Activated T-helper 1 cell treated with anti-CD3 and anti-CD28 coated beads, Interleukin-2, amount 50 U/mL, for 16 hours (primary cell): ENCODE measurements at places on chromosomes 2 and 18.

- no peak for DNase-seq
Observed at GRCh38 chr2:77391119-77391518, 131.1 kb downstream of the LRRTM4 start.

- no peak for DNase-seq
Observed at GRCh38 chr2:188833331-188833730, 140.8 kb upstream of the COL3A1 start.

DNA sequence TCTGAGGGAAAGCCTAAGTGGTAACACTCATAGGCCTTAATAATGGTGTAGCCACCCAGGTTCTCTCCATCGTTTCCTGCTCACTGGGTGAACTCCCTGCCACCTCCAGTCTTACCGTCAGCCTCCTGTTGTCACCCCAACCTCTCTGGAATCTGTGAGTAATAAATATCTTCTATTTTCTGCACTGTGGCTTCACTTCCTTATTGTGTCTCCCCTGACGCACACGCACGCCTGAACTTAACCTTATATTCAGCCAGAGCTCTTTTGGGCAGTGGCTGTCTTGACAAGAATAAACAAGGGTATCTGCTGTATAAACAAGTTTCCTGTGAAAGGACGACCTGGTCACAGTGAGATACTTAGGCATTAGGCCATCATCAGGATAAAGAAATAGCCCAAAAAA, 467.2 kb downstream of the SPAG16 start:
- DNase-seq, result no peak

DNA sequence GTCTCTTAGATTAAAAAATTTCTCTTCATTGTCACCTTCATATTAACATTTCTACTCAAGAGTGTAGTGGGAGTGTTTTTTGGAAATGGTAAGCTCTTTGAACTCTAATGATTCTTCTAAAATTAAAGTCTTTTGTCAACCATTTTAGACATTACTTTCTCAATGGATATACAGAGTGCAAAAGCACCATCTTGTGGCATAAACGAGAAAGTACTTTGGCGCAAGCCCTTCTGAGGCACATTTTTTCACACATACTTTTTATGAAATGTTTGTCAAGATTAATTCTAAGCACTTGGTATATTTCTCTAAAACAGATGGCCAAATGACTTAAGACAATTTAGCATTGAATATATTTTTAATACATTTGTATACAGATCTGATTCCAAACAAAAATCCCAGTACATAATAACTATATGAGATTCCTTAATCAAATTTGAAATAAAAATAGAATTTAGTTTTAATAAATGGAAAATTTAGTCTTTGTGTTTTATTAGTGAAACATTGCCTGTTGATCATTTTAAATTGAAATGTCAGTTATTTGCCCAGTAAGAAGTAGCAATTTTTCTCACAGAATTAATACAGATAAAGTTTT, 63.3 kb upstream of the GALNT5 start:
- no peak for DNase-seq

DNA sequence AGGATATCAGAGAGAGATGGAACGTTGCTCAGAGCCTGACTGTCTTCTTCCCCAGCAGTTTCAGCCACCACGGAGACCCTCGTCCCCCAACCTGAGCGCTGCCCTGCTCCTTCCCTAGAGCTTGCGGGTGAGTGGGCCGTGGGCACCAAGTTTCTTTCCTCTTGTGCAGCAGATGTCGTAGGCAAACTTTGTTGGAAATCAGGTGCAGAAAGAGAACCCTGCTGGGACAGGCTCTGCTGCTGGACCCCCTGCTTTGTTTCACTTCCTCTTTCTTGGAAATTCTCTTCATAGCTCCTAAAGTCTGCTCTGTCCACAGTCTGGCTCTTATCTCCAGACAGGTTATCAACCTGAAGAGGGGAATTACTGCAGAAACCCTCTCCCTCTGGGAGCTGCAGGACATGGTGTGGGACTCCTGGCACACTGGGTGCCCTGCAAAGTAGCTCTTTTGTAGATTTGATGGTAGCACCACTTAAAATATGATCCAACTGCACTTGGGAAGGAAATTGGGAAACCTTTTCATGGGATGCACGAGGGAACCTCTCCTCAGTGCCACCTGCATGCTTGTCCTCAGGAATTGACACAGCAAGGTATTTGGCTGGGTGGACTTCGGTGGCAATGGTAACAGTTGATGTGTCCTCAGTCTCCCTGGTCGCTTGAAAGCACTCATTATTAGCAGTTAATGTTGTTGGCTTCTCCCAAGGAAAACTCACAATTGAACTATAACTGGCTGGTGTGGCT, 92.2 kb downstream of the ALPK2 start:
- DNase-seq, result no peak

GRCh38 chr2:15145919-15146318, 415.2 kb downstream of the NBAS start:
- no peak for DNase-seq

DNA sequence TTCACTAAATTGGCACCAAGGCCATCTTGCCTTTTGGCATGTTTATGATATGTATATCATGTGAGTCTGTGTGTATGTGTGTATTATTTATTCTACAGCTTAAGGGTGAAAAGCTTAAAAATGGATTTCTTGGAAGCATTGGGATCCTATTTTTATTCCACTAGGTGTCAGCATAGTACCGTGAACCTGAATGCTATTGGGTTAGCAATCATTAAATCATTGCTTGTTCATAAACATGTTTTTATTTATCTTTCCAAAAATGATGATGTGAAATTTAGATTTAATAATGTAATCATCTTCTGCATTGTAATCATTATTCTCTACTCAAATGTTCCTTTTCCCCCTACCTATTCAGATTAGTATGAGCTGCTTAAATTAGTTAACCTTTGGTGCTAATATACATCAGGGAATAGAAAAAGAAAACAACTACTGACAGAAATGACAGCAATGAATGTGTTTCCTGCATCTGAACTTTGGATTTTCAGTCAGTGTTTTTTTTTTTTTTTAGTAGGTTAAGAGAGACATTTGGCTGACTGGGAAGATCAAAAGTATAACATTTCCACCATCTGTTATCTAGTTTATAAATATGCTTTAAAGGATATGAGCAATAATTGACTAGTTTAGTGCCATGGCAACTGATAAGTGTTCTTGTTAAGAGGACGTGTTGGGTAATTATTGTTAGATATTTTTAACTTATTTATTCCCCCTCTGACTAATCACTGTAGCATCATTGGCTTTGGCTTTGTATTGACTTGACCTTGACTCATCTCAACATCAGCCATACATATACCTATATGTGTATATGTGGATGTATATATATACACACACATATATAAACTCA, 14.1 kb upstream of the ZSWIM2 start:
- DNase-seq, result no peak

DNA sequence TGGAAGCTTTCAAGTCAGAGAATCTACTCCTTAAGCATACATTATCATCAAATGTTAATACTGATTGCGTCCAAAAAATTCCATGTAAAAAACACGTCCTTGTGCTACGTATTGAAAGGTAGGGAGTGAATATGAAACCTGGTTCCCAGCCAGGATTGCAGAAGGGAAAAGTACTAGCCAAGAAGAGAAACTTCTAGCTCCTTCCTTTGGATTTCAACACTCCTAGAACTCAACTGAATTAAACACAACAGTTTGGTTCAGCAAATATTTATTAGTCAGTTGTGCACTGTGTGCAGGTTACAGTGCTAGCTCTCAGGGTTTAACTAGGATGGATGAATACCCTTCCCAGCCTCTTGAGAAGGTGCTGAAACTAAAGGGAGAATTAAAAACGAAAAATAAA, 33.9 kb upstream of the FHL2 start:
- DNase-seq, result no peak

- DNase-seq, result no peak
Observed at GRCh38 chr2:175837046-175837445, 165.0 kb downstream of the LNPK start.

- no peak for DNase-seq
Observed at GRCh38 chr2:26086155-26086637, 52.3 kb downstream of the RAB10 start.

DNA sequence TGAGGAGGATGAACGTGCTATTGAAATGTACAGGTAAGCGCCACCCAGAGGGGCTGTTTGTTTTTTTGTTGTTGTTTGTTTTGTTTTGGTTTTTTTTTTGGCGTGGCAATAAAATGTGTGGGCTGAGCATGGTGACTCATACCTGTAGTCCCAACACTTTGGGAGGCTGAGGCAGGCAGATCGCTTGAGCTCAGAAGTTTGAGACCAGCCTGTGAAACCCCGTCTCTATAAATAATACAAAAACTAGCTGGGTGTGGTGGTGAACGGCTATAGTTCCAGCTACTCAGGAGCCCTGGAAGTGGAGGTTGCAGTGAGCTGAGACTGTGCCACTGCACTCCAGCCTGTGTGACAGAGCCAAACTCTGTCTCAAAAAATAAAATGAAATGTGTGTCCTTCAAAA, 6.2 kb downstream of the PDCL3 start:
- no peak for DNase-seq

DNA sequence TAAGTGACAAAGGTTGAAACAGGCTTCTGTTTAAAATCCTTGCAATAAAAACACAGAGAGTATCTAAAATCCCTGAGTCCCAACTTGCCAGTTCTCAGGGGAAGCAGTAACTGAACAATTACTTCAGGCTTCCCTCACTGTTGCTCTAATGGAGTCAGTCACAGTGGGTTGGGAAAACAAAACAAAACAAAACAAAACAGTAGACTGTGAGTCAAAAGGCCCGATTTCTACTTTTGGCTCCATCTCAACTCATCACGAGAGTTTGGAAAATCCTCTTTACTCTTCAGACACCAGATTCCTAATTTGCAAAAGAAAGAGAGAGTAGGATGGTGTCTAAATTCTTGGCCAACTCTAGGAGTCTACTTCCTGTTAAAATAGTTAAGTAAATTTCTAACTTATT, 1.1 kb downstream of the FSHR start:
- DNase-seq, result no peak
